Panc1 (cell line): ENCODE measurements at places on chromosomes 4 and X. TPM values are rescaled to one million over a fixed set of nuclear protein-coding genes. Genes with fewer than 3 reads are reported as not detected.

DNA sequence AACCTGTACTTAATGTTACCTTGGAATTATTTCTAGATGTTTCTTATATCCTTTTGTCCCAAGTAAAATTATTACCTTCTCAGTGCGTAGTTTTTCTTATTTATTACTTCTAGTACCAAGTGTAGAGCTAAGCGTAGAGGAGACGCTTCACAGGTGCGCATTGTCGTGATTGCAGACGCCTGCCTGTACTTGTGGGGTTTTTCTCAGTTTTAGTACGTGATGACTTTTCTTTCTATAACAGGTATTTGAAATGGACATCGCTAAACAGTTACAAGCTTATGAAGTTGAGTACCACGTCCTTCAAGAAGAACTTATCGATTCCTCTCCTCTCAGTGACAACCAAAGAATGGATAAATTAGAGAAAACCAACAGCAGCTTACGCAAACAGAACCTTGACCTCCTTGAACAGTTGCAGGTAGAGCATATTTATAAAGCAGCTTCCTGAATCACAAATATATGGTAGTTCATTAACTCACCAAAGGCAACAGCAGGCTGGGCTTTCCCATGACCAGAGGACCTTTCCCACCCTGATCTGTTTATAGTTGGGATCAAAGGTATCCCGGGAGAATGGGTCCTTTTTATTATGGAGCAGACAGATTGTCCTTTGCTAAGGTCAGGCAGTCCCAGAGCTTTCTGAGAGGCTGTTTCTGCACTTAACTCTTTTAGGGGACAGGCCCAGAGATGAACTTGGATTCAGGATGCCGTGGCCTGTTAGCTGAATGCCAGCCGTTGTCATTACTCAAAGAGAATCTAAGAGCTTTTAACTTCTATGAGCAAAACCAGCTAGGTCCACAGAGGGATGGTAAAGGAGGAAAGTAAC is 172.9 kb downstream of the PTTG2 start:
- H3K27me3 ChIP-seq = no peaks in the 10 kb centered on the region
- H3K4me3 ChIP-seq = no peak overlapping the region
- no peak for DNase-seq
- H3K4me1 ChIP-seq = no peaks in the 10 kb centered on the region
- no peaks in the 10 kb centered on the region for H3K36me3 ChIP-seq
- no peak overlapping the region for H3K27ac ChIP-seq

- no peaks in the 10 kb centered on the region for H3K36me3 ChIP-seq
- peaks cover 3% of the 10 kb centered on the region; the same call in 1 of the 2 replicates for H3K4me1 ChIP-seq
- no peak overlapping the region for H3K4me3 ChIP-seq
- no peak overlapping the region for H3K27ac ChIP-seq
Observed at GRCh38 chr4:168849997-168850396, 160.1 kb downstream of the CBR4 start.

GRCh38 chr4:11470438-11471045 is 41.8 kb upstream of the HS3ST1 start:
- no peak overlapping the region for H3K4me3 ChIP-seq
- H3K27ac ChIP-seq = no peak overlapping the region
- H3K36me3 ChIP-seq = no peaks in the 10 kb centered on the region
- H3K4me1 ChIP-seq = no peaks in the 10 kb centered on the region

TRPC3 gene
- total RNA-seq = 0.08 TPM

- DNase-seq = no peak
- no peak overlapping the region for H3K4me3 ChIP-seq
- no peaks in the 10 kb centered on the region for H3K27me3 ChIP-seq
- no peak overlapping the region for H3K27ac ChIP-seq
Observed at GRCh38 chr4:18508786-18509185, 487.2 kb upstream of the LCORL start.

CHIC2 gene
- total RNA-seq = 10.3 TPM

GRCh38 chr4:152936446-152937335 is 568 bp downstream of the FHDC1 start:
- H3K4me1 ChIP-seq = no peaks in the 10 kb centered on the region
- H3K36me3 ChIP-seq = no peaks in the 10 kb centered on the region
- peaks cover 5% of the 10 kb centered on the region; the same call in 1 of the 2 replicates for H3K27me3 ChIP-seq
- no peak overlapping the region for H3K27ac ChIP-seq
- peak overlapping the region; percentile 42 for H3K4me3 ChIP-seq

MAGEB16 gene
- total RNA-seq = not detected

GUCY1B1 gene
- 0.36 TPM for total RNA-seq

MTNR1A gene
- 0.23 TPM for total RNA-seq

GAGE1 gene
- total RNA-seq = not detected

- H3K27me3 ChIP-seq = no peaks in the 10 kb centered on the region
- DNase-seq = no peak
- H3K27ac ChIP-seq = no peak overlapping the region
Observed at GRCh38 chr4:66157594-66157993, 487.3 kb upstream of the EPHA5 start.

GJB1 gene
- 0.28 TPM for total RNA-seq

DNA sequence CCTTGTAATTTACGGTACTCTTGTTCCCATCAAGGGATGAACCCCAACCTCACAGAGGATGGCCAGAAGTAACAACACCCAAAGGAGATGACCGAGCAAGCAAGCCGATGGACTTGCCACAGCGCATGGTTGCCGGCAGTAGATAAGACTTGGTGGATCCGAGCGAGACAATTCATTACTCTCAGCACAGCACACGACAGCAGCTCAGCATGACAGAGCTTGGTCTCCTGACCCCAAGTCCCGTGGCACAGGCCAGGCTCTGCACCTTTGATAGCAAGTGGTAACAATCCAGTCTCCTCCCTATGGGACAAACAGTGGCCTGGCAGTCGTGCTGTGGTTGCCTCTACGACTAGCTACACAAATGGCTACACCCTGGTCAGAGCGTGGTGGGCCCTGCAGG is 26.3 kb downstream of the RWDD4 start:
- no peak overlapping the region for H3K4me3 ChIP-seq
- no peak for DNase-seq
- H3K27ac ChIP-seq = no peak overlapping the region
- no peaks in the 10 kb centered on the region for H3K36me3 ChIP-seq
- peaks cover 8% of the 10 kb centered on the region for H3K4me1 ChIP-seq
